ENCODE measurements at places on chromosomes 13 and 19.

DNA sequence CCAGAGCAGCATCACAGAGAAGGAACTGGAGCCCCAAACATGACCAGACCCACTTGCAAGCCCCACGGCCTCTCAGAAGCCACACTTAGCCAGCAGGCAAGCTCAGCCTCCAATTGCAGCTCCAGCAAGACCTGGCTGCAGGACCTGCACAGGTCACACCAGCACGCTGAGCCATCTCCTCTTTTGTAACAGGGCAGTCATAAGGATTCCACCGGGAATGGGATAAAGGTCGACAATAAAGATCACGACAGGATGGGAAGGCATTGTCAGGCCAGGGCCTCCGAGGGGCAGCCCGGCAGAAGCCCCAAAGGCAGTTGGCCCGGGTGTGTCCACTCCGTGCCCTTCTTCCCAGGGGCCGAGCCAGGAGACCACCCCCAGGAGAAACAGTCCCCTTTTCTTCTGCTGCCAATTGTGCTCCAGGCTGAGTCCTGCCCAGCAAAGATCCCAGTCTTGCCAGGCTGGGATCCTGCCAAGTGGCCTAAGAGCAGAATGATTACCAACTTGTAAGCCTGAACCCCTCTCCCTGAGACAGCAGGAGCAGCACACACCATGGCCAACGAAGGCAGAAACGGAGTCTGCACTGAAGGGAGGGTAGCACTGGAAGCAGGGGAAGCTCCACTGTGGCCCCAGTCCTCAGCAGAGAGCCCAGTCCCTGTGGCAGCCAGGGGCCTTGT lies 12.5 kb downstream of the PEPD start:
- DNase-seq: no peak

DNA sequence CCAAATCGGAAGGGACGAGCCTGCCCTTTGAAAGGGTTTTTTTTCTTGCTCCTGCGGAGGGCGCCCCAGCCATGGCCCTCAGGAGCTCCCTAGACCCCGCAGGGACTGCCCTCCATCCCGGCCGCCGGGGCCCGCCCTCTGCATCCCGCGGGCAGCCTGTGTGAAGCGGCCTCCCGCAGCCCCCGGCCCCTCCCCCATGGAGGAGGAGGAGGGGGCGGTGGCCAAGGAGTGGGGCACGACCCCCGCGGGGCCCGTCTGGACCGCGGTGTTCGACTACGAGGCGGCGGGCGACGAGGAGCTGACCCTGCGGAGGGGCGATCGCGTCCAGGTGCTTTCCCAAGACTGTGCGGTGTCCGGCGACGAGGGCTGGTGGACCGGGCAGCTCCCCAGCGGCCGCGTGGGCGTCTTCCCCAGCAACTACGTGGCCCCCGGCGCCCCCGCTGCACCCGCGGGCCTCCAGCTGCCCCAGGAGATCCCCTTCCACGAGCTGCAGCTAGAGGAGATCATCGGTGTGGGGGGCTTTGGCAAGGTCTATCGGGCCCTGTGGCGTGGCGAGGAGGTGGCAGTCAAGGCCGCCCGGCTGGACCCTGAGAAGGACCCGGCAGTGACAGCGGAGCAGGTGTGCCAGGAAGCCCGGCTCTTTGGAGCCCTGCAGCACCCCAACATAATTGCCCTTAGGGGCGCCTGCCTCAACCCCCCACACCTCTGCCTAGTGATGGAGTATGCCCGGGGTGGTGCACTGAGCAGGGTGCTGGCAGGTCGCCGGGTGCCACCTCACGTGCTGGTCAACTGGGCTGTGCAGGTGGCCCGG lies 815 bp downstream of the MAP3K10 start:
- no peak for DNase-seq

DNA sequence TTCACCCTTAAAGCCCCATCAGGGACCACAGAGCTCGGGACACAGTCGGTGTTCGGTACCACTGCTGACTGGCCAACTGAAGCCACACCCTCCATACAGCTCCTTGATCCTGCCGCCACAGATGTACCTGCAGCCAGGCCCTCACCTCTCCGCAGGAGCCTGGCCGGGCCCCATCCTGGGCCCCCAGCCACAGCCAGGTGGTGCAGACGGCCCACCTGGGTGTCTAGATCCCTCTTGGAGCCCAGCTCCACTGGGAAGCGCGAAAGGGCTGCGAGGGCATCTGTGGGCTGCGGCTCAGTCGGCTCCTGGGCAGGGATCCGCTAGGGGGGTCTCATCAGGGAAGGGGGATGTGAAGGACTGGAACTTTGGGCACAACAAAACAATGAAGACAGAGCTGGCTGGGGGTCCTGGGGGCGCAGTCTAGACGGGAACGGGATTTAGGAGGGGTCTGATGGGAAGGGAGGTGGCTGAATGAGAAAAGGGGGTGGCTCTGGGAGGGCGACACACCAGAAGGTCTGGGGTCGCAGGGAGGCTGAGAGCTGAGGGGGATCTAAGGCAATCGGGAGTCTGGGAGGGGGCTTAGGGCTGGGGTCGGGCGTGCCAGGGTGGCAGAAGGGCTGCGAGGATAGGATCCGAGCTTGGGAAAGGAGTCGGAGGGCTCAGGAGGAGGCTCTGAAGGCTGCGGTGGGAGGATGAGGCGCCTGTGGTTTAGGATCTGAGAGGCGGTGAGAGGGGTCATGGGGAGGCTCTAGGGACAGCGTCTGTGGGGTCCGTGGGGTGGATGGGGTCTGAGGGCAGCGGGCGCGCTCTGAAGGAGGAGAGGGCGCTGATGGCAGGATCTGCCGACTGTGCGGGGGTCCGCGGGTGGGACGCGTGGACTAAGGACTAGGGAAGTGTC lies 15.8 kb downstream of the PRODH2 start:
- no peak for DNase-seq

- DNase-seq: no peak
Measured at GRCh38 chr13:78305171-78305570, 298.2 kb downstream of the POU4F1 start.

- DNase-seq: no peak
Measured at GRCh38 chr19:40133491-40133890, 42.7 kb upstream of the ZNF780A start.

DNA sequence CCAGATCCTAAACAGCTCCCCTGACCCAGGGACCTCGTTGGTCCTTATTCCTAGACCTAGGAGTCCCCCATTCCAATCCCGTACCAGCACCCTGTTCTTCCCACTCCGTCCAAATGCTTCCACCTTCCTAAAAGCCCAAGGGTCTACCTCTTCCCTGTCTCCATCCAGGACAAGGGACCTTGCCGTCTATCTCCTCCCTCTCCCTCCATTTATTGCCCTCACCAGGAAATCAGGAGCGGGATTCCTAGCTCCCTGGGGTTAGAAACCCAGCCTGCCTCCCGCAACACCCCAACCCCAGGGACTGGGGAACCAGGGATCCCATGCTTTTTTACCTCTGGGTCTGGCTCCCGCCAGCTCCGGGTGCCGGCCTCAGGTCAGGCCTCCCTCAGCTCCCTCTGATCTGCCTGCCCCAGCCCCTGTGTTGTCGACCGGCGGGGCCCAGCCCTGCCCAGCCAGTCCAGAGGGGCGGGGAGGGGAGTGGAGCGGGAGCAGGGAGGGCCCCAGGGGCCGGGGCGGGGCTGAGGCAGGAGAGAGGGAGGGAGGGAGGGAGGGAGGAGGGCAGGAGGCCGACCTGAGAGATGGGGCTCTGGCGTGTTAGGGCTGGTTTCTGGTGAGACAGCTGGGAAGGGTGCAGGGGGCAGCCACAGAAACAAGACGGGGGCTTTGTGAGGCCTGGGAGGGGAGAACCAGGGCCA lies at the start of gene B3GNT8:
Gene B3GNT8, minus strand, starts transcription at position 423 of the 695 bp plus-strand sequence. CDS start 596 bp downstream, outside the sequence.
- peak; percentile 86 for DNase-seq

DNA sequence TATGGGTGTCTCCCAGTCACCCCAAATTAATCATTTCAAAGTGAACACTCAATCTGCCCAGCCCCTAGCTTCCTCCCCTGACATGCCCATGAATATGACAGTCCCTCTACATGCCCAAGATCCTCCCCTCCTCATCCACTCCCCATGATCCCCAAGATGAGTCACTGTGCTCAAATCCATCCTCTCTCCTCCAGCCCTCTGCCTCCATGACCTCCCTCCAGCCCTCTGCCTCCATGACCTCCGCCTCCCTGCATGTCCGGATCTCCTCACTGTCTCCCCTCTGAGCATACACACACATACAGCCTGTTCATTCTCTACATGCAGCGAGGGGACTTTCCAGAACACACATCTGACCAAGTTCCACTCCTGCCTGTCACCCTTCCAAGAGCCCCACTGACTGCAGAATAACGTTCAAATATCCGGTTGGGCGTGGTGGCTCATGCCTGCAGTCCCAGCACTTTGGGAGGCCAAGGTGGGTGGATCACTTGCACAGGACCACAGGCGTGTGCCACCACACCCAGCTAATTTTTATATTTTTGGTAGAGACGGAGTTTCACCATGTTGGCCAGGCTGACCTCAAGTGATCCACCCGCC lies 18.4 kb upstream of the FEM1A start:
- no peak for DNase-seq

DNA sequence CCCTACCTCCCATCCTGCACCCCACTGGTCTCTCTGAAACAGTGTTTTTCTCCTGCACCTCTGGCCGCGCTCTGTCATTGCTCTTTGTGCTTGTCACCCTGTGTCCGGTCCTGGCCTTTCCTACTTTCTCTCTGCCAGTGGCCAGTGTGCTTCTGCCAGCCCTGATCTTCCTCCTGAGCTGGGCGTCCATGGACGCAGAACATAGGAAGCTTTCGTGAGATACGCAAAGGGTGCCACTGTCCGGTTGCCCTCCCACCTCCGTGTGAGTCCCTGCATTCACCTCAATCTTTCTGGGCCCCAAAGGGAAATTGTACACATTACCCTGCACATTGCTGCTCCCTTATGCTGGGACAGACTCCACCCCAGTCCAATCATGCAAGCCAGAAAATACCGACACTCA lies 105.7 kb upstream of the SOX1 start:
- DNase-seq: no peak

DNA sequence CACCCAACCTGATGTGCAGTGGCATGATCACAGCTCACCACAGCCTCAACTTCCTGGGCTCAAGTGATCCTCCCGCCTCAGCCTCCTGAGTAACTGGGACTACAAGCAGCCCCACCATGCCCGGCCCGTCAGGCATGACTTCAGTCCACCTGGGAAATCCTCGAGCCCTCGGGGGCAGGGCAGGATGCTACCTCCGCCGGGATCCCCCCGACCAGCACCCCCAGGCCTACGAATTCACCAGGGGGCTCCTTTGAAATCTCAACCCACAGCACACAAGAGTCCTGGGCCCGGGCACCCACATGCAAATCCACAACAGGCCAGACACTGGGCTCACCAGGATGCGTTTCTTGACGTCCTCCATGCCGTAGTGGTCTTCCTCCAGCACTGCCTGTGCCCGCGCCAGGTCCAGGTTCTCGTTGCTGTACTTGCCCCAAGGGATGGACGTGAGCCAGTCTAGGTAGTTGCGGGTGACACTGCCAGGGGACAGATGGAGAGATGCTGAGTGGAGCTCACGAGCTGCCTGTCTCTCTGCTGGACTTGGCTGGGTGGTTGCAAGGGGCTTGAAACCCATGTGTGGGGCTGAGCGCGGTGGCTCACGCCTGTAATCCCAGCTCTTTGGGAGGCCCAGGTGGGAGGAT lies 10.5 kb downstream of the RPL36 start:
- no peak for DNase-seq

DNA sequence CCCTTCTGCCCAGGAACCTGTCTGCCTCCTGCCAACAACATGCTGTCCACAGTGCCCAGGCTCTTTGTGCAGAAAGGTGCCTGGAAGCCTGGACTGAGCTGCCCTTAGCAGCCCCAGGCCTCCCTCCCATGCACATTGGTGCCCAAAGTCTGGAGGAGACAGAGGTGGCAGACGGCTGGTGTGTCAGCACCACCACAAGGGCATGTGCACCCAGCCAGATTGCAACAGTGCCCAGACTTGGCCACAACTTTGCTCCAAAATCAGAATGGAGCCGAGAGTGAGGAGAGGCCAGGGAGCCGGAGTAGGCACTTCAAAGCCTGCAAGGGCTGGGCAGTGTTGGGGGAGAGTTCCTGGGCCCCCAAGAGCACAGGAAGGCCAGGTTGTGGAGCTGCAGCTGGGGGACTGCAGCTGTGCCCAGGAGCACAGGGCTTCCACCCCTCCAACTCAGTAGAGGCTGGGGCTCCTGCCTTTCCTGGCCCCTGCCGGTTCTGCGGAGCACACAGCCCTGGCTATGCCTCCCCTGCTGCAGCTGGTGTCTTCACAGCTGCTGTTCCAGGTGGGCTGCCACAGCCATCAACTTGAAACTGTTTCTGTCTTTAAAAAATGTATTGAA lies 1255.8 kb downstream of the SLITRK5 start:
- no peak for DNase-seq

DNA sequence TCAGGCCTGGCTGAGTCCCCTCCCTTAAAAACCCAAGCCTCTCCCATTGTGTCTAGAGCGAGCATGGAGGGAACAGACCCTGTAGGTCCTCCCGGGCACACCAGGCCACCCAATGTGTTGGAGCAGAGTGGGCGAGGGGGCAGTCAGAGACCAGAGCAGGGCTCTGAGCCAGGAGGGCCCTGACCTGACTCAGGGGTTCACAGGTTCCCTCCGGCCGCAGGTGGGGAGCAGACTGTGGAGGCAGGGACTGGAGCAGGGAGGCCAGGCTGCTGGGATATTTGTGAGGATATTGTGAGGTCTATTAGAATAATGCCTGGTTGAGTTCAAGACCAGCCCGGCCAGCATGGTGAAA lies 1.6 kb upstream of the TYROBP start:
- no peak for DNase-seq

- no peak for DNase-seq
Measured at GRCh38 chr19:17524651-17525050, 13.2 kb downstream of the PGLS start.

DNA sequence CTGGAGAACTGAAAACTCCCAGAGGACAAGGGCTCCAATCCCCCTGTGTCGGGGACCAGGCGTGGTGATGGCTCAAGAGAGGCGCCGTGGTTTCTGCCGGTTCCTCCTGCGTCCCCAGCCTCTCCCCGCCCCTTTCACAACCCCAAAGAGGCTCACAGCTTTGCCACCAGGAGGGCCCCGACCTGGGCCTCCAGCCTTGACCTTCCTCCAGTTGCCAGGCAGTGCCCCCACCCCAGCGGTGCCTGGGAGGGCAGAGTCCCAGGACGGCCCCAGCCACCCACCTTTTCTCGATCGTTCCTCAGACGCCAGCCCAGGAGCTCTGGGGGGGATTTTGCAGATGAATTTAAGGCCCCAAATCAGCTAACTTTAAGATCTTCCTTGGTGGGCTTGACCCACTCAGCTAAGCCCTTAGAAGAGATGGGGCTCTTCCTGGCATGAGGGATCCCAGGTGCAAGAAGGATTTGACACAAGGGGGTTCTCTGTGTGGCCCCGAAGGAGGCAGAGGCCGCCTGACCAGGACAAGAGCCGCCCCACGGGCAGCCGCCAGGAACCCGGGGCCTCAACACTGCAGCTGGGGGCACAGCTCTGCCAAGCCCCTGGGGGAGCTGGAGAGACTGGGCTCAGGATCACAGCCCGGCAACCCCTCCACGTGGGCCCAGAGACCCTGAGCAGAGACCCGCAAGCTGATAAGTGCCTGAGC lies 47.0 kb downstream of the MCF2L start:
- DNase-seq: no peak
